IMR-90 (cell line): ENCODE measurements at places on chromosomes 7 and 10. TPM values are rescaled to one million over a fixed set of nuclear protein-coding genes. Genes with fewer than 3 reads are reported as not detected.

GRCh38 chr10:105284476-105285215 is 643.6 kb downstream of the SORCS3 start:
- DNase-seq = no peak

GRCh38 chr7:112205343-112206237 is 609 bp downstream of the DOCK4 start:
- DNase-seq = peak; percentile 64

Gene TFR2
- 0.24 and 0.50 TPM in 2 replicates for polyA plus RNA-seq

- no peak for DNase-seq
These were observed 44.3 kb upstream of the PRKCQ start for GRCh38 chr10:6624392-6624791.

DNA sequence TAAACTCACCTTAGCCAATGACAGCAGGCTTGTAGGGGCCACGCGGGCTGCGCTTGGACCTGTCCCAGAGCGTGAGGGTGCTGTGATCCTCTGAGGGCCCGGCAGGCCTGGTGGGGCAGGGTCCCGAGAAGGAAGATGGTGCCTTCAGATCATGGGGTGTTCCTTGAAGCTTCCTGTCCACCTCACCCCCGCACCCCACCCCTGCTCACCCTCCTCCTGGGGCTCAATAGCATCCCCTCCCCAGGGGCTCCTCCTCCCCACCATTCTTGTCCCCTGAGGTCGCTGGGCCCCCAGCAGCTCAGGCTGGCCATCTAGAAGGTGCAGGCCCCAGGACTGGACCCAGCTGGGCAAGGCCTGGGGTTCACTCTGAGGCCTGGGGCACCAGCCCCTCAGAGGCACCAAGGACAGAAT is 33.9 kb downstream of the PWWP2B start:
- no peak for DNase-seq

Gene PRF1
- not detected in 2 replicates for polyA plus RNA-seq

DNA sequence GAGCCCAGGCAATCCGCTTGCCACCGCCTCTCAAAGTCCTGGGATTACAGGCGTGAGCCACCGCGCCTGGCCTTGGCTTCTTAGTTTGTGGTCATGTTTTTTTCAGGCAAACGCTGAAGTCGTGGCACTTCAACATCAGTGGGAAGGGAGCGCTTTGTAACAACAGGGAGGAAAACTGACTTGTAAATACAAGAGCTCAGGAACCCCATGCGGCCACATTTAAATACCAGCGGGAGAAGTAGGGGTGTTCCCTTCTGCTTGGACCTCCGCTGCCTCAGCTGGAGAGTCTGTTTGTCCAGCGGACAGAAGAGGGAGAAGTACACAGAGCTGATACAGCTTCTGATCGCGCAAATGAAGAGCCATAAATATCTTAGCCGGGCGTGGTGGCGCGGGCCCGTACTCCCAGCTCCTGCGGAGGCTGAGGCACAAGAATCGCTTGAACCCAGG is 108.7 kb upstream of the KMT2C start:
- DNase-seq = no peak

DNA sequence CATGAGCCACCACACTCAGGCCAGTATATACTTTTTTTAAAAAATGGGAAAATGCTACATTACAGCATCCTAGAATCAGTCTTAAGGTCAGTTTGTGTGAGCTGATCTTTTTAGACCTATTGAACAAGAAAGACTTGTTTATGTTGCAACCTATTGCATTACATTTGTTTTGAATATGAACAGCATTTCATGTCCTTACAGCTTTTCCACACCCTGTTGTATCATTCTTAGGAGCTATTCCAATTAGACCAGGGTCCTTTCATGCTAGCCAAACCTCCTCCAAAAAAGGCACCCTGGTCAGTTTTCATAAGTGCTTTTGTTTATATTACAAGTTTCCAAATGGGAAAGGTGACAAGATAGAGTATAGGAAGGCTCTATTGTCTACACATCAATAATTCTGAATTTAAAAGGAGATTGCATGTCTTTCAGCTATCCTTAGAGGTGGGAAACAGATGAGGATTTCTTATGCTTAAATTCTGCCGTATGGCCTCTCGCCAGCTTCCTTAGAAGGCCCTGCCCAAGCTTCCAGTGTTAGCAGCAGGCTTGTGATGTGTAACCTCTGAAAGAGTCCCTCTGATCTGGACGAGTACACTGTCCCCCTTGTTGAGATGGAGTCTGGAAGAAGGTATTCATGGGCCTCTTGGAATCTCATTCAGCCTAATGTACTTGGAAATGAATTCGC is 171.9 kb downstream of the OTUD1 start:
- no peak for DNase-seq

DNA sequence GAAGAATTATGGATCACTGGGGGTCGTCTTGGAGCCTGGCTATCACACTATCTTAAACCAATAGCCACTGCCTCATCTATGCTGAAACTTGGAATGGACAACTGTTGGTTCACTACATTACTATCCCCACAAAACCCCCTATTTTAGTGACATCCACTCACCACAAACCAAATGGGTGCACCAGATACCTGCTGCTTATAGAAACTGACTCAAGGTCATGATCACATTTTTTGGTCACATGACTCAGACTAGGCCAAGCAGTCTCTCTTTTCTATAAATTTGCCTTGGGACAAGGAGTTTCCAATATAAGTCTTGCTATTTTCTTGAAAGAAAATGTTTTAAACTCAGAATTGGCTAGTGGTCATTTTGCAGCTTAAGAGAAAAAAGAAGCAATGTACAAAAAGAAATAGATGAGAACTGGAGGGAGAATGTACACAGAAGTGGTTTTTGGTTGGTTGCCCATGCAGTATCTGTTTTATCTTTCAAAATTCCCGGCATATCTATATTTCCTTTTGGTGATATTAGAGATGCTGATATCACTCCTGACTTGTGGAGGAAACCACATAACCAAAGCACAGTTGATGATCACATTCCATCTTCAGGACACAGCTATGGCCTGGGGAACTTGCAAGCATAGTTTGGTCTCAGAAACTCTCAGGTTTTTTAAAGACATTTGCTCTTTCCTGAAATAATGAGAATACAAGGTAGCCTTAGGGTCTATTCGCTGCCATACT is 85.2 kb upstream of the CACNA2D1 start:
- peak; percentile 76 for DNase-seq

DNA sequence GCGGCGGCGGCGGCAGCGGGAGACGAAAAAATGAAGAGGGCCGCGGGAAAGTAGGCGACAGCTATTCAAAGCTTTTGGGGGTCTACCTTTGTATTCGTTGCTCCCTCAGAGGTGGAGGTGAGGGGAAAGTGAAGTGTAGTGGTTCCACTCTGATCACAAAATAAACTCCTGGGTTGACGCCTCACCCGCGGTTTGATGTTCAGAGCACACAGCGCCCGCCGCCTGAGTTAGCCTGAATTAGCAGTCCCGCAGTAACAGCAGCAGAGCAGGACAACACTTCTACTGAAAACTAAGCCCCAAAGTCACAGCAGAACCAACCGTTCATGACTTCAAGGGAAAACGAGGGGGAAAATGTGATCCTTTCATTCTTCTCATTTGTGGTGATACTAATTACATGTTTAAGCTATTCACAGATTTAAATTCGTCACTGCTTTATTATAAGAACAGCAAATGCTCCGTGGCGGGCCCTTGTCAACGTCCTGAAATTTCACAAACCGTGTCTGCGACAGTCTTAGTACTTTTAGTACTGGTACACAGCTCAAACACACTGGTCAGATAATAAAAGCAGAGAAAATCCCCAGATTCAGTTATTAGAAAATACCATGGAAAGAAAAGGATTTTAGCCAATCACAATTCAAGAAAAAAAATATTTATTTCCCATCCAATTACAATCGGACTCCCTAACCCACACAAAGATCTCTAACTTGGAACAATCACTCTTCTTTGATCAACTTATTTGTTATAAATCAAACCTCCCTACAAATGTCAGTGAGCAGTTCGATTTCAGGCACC is 563 bp upstream of the JMJD1C start:
- DNase-seq = peak; percentile 55

- DNase-seq = no peak
These were observed 169.2 kb downstream of the SND1 start for GRCh38 chr7:127821146-127821545.

Gene CNTNAP2
- polyA plus RNA-seq = not detected in 2 replicates

GRCh38 chr7:20624666-20625385 is 9.4 kb downstream of the ABCB5 start:
- no peak for DNase-seq

- DNase-seq = peak; percentile 98
These were observed 55.0 kb upstream of the AKR1E2 start for GRCh38 chr10:4770801-4771553.

- DNase-seq = no peak
These were observed 205.4 kb downstream of the ZMYND11 start for GRCh38 chr10:340646-341045.

- DNase-seq = peak; percentile 18
These were observed 117.5 kb downstream of the CAMK1D start for GRCh38 chr10:12466704-12467305.

- DNase-seq = peak; percentile 86
These were observed at the start of gene EPHB4 for GRCh38 chr7:100827330-100828226. Gene EPHB4 (minus strand): TSS chr7:100827523. CDS start chr7:100827030, 493 bp downstream.

DNA sequence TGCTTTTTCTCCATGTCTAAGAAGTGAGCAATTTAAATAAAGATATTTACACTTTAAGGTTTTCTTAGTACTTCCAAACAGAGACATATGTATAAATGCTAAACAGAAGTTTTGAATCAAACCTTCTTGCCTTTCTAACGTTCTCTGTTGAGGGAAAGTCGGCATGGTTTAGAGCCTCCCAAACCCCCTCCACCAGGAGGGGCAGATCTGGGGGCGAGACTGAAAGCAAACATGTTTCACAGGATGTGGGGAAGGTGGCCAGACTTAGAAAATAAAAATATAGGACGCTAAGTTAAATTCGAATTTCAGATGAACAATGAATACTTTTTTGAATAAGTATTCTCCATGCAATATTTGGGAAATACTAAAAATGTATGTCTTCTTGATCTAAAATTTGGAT is 208.3 kb upstream of the SHH start:
- no peak for DNase-seq

Gene COL28A1
- 0.05 and 0.16 TPM in 2 replicates for polyA plus RNA-seq

Gene CYP26A1
- polyA plus RNA-seq = 0.15 TPM in 1 of 2 replicates, not detected in the other

GRCh38 chr7:70474639-70475234 is 657.2 kb upstream of the GALNT17 start:
- no peak for DNase-seq

DNA sequence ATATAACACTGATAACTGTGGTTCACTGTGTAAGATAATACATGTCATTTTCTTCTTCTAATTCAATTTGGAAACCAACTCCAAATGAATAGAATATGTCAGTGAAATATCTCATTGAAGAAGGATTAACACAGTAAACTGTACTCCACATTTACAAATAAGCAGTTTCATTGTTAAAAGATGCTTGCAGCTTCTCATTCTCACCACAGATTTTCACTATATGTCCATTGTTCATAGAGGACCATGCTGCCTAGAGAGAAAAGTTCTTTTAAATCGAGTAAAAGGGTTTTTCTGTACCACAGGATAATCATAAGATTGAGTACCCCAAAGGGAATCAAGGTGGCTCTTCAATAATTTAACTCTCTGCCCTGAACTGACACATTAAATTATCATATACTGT is 165.5 kb downstream of the LRRN3 start:
- no peak for DNase-seq

Gene CTTNBP2
- 6.6 and 7.1 TPM in 2 replicates for polyA plus RNA-seq

- DNase-seq = no peak
These were observed 103.7 kb upstream of the AOAH start for GRCh38 chr7:36827726-36828703.

Gene RPEL1
- 0.07 and 0.26 TPM in 2 replicates for polyA plus RNA-seq

Gene SLC25A13
- polyA plus RNA-seq = 5.6 and 7.4 TPM in 2 replicates

Gene CHRM2
- polyA plus RNA-seq = 77.9 and 79.3 TPM in 2 replicates

DNA sequence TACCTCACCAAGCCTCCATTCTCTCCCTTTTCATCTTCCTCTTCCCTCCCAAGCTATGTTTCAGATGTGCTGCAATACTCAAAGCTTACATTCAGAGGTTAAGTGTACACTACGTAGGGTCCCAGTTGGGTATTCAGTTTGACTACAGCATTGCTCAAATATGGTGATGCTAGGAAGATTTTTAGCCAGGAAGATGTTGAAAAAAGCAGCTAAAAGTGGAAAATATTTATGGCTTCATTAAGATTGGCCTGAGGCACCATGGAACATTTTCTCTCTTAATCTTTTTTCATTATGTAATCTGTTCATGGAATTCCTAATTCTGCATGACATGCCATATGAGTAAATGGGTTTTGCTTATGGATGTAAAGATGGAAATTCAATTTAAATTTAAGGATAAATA is 72.0 kb upstream of the ABCB5 start:
- no peak for DNase-seq

- no peak for DNase-seq
These were observed 18.8 kb downstream of the SGPL1 start for GRCh38 chr10:70834441-70835151.

- DNase-seq = no peak
These were observed 171.2 kb downstream of the REEP3 start for GRCh38 chr10:63692220-63692896.

DNA sequence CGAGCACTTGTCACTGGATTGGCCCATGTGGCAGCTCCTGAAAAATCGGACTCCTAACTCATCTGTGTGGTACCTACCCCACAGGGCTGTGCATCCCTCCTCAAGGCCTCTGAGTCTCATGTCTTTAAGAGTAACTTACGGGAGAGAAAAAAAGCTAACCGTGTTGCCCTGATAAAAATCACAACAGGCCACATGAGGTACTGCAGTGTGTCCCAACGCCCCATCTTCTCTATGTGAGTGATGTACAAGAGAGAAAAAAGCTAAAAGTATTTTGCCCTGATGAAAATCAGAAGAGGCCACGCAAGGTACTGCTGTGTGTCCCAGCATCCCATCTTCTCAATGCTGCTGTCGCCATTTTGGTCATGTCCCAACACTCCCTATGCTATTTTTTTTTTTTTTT is 41.2 kb upstream of the ADRB1 start:
- no peak for DNase-seq

GRCh38 chr10:13816195-13816925 is 229.6 kb downstream of the PRPF18 start:
- peak; percentile 95 for DNase-seq

DNA sequence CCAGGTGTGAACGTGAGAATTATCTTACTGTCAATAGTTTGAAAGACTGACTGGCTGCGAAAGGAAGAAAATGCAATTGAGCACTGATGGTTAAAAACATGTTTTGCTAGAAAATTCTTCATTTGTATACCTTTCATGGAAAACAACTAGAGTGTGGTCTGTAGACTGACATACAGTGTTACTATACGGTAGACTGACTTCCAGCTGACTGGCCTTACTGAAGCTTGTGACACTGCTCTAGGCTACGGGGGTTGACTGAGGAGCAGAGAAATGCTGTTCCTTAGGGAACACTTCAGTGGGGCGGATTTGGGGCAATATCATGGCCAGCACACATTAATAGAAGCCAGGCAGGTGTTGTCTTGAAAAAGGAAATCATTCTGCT is 25.9 kb upstream of the DDC start:
- DNase-seq = no peak

GRCh38 chr7:10325395-10325794 is 648.3 kb upstream of the PHF14 start:
- no peak for DNase-seq

Gene FEZF1
- not detected in 2 replicates for polyA plus RNA-seq

- DNase-seq = no peak
These were observed 120.9 kb downstream of the PKD1L1 start for GRCh38 chr7:47827351-47827756.

GRCh38 chr10:68434657-68435056 is 27.6 kb upstream of the RUFY2 start:
- DNase-seq = peak; percentile 4

- DNase-seq = no peak
These were observed 27.7 kb downstream of the ZSCAN25 start for GRCh38 chr7:99644431-99644830.

Gene C10orf53
- not detected in 2 replicates for polyA plus RNA-seq

GRCh38 chr7:110775046-110775445 is 315.9 kb upstream of the LRRN3 start:
- peak; percentile 73 for DNase-seq

- no peak for DNase-seq
These were observed 28.9 kb downstream of the GNA12 start for GRCh38 chr7:2814946-2815874.
